Fibroblast of skin of right quadriceps (primary cell): ENCODE measurements at places on chromosomes 3 and 15.

DNA sequence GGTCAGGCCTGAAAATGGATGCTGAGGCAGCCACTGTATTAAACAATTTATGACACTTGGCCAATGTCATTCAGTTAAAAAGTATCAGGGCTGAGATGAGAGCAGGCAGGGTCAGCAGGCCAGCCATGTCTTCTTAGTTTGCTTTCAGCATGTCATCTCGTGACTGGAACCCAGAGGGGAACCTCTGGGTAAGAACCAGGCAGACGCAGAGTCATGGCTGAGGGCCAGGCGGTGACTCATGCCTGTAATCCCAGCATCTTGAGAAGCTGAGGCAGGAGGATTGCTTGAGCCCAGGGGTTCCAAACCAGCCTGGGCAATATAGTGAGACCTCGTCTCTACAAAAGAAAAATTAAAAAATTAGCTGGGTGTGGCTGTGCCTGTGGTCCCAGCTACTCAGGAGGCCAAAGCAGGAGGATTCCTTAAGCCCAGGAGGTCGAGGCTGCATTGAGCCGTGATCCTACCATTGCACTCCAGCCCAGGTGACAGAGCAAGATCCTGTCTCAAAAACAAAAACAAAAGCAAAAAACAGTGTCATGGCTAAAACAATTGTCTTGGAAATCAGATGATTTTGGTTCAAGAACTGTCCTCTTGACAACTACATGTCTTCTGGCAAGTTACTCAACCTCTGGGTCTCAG lies 11.7 kb downstream of the BCL2L10 start:
- DNase-seq: peak; percentile 90

- no peak for DNase-seq
Observed at GRCh38 chr15:65738649-65739048, 53.4 kb downstream of the DENND4A start.

- DNase-seq: peak; percentile 76
Observed at GRCh38 chr3:129627350-129628168, 21.1 kb upstream of the PLXND1 start.

DNA sequence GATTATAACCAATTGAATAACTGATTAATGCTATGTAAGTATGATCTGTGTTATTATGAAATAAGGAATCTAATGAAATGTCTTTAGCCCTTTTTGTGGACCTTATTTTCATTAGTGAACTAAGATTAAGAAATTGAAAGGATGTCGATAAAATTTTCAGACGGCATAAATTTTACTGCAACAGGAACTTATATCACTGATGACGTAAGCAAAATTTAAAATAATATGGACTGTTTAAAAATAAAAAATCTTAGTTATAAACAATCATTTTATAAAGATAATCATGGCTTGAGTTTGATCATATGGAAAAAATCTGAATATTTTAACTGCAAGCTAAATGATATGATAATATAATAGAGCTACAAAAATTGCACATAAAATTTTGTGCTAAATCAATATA lies 112.7 kb downstream of the SPATA16 start:
- no peak for DNase-seq

- DNase-seq: no peak
Observed at GRCh38 chr15:66704803-66705153, 2.7 kb downstream of the SMAD6 start.

GRCh38 chr15:63834500-63835210 lies 907 bp upstream of the HERC1 start:
- no peak for DNase-seq

DNA sequence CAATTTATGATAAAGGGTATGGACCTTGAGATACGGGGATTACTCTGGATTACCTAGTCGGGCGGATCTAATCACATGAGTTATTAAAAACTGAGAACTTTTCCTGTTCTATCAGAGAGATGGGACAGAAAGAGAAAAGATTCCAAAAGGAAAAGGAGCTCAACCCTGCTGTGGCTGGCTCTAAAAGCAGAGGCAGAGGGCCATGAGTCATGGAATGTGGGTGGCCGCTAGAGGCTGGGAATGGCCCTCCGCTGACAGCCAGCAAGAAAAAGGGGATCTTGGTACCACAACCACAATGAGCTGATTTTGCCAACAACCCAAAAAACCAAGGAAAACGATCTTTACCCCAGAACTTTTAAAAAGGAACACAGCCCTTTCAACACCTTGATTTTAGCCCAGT lies 210.0 kb downstream of the MAGI1 start:
- peak; percentile 46 for DNase-seq
